ENCODE measurements at places on chromosomes 6 and 20.

GRCh38 chr6:65988006-65988405, 281.0 kb upstream of the EYS start:
- no peak for DNase-seq

- DNase-seq: no peak
Measured at GRCh38 chr6:90472716-90473115, 114.2 kb downstream of the MAP3K7 start.

DNA sequence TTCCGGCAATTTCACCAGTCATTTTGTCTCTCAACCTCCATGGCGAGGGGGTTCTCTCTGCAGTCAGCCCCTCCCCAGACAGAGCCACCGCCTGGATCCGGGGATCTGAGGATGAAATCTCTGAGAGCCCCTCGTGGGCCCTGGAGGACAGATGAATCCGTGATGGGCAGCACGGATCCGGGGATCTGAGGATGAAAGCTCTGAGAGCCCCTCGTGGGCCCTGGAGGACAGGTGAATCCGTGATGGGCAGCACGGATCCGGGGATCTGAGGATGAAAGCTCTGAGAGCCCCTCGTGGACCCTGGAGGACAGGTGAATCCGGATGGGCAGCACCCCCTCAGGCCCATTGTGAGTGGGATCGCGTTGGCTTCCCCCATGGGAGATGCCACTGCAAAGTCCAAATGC, 106.5 kb downstream of the DACT2 start:
- no peak for DNase-seq

DNA sequence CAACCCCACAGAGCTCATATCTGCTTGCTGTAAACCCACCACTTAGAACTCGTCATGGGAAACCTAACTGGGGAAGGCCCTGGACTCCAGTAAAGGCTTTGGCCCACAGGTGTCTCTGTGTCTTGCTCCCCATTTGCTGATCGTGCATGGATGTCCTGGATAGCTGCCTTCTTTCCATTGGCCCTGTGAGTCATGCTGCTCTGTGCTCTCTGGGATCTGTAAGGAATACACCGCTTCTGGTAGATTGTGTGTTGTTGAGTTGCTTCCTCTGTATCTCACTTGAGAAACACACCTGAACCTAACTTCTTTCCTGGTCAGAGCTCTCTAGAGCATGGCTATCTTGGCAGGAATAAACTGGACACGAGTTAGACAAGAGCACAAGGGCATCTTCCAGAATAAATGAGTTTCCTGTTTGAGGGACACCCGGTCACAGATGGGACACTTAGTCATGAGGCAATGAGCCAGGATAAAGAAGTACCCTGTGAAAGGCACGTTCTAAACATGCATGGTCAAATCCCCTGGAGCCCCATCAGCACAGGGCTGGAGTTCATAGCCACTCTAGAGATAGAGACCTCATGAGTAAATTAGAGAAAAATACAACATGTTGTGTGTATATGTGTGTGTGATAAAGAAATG, 99.6 kb upstream of the TMEM170B start:
- no peak for DNase-seq

GRCh38 chr6:127190552-127190951, 72.1 kb downstream of the RSPO3 start:
- no peak for DNase-seq

DNA sequence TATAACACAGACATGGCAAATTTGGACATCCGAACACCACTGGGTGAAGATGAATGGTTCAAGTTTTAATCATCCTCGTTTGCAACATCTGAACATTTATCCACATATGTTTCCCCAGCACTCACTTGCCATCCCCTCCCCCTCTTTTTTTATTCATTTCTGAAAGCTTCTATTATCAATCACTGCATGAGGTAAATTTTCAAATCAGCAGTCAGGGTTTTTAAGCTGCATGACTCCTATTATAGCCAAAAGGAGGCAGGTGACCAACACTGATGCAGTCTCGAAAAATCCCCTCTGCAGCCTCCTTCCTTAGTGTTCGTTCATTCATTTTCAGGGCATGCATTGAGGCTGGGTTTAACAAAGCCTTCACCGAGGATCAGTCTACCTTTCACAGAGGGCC, 530.8 kb upstream of the JARID2 start:
- DNase-seq: no peak

DNA sequence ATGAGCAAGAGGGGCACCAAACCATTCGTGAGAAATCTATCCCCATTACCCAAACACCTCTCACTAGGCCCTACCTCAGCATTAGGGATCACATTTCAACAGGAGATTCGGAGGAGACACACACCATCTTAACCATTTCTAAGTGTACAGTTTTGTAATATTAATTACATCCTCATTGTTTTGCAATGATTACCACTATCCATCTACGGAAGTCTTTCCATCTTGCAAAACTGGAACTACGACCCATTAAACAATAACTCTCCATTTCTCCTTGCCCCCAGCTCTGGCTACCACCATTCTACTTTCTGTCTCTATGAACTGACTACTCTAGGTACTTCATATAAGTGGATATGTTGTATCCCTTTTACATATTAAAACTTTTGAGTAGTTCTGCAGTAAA, 20.1 kb downstream of the ACOT13 start:
- DNase-seq: no peak

DNA sequence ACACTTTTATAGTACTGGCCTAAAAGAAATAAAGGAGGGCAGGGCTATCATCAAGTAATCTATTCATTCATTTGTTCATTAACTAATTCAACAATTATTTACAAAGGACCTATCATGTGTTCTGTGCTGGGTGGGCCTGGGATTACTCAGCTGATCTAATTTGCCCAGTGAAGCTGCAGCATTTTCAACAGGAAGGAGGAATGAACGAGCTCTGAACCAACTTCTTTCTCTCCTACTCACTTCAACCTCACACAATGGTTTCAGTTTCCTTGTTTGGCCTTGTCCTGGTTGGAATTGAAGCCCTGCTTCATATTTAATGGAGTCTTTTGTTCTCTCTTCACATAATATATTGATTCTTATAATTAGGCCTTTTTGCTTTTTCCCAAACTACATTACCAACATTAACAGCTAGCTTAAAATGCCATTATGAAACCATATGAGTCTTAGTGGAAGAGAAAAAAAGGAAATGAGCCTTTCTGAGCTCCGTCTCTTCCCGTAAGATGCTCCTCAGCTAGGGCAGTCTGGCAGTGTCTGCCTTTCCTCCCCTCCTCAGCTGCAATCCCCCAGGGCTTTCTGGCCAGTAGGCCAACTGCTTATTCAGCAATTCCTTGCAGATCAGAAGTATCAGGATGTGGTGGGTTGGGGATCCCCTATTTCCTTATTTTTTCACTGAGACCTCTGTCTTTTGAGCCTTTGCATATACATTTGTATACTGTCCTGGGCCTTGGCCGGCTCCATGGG, 79.4 kb upstream of the NRN1 start:
- DNase-seq: no peak

DNA sequence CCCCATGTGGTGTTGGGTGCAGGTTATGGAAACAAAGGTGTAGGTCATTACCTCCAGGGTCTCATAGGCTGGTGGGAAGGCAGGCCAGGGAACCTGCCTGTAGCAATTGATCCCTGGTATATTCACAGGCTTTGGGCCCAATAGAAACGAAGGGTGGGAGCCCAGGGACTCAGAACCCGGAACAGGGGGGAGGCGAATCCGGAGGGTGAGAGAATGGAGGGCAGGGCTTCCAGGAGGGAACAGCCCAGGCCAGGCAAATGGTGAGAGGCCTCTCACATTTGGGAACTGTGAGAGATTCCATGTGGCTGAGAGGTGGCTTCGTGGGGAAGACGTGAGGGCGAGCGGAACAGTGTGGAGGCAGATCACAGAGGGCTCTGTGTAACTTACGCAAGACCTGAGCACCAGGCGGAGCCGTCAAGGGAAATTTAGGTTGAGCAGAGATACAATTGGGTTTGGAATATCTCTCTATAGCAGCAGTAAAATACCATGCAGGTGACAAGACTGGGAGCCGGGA, 267.1 kb downstream of the ERMARD start:
- no peak for DNase-seq
